Smooth muscle cell of the umbilical artery (primary cell): ENCODE measurements at places on chromosomes 1 and 21. TPM values are rescaled to one million over a fixed set of nuclear protein-coding genes. Genes with fewer than 3 reads are reported as not detected.

The KIF21B gene
- total RNA-seq: 0.59 and 3.0 TPM in 2 replicates

The PCP4 gene
- total RNA-seq: not detected in 2 replicates

The UTS2 gene
- total RNA-seq: not detected in 2 replicates

The CR1L gene
- total RNA-seq: not detected in 2 replicates

The AIRE gene
- total RNA-seq: under 0.01 and 0.05 TPM in 2 replicates

The NEGR1 gene
- total RNA-seq: 14.0 and 22.6 TPM in 2 replicates

The G0S2 gene
- total RNA-seq: 23.6 and 49.0 TPM in 2 replicates

The CSF3R gene
- total RNA-seq: 0.30 TPM in 1 of 2 replicates, not detected in the other

The FMOD gene
- total RNA-seq: 7.3 and 48.1 TPM in 2 replicates

The CFHR5 gene
- not detected in 2 replicates for total RNA-seq

The GPR153 gene
- 7.1 and 7.5 TPM in 2 replicates for total RNA-seq

The MACF1 gene
- total RNA-seq: 448 and 701 TPM in 2 replicates

The SEC16B gene
- 3.3 and 3.6 TPM in 2 replicates for total RNA-seq

The KCNE2 gene
- not detected in 2 replicates for total RNA-seq

The FLVCR1 gene
- 9.5 and 10.1 TPM in 2 replicates for total RNA-seq

The XCL1 gene
- not detected in 2 replicates for total RNA-seq

The CCDC17 gene
- total RNA-seq: 0.30 and 0.78 TPM in 2 replicates

The PKP1 gene
- total RNA-seq: 0.30 and 3.5 TPM in 2 replicates
